ENCODE measurements at places on chromosomes 1 and 21.
A peak's percentile ranks its signal among the peaks of the same experiment; 100 is the strongest.

GRCh38 chr1:205536759-205537361, 32.4 kb downstream of the CDK18 start:
- DNase-seq = no peak

DNA sequence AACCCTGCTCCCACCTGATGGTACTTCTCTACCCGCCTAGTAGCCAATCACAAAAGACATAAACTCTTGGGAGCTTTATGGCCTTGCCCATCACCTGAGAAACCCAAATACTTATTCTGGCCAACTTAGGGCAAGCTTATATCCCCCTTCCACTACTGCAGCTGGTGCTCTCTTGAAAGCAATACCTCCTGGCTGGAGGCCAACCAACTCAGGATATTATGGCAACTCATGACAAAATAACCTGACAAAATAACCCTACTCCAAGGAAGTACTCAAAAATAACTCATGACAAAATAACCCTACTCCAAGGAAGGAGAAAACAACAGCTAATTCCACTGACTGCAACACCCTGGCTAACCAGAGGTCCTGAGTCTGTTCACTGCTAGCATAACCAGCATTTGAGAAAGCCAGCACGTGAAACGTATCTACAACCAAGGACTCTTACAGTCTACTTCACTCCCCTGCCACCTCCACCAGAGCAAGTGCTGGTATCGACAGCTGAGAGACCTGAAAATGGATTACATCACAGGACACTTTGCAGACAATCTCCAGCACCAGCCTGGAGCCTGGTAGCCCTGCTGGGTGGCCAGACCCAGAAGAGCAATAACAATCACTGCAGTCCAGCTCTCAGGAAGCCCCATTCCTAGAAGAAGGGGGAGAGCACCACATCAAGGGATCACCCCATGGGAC, 179.9 kb downstream of the COL24A1 start:
- DNase-seq = no peak

- no peak for DNase-seq
Observed at GRCh38 chr1:248886237-248886895, 19.7 kb upstream of the PGBD2 start.

DNA sequence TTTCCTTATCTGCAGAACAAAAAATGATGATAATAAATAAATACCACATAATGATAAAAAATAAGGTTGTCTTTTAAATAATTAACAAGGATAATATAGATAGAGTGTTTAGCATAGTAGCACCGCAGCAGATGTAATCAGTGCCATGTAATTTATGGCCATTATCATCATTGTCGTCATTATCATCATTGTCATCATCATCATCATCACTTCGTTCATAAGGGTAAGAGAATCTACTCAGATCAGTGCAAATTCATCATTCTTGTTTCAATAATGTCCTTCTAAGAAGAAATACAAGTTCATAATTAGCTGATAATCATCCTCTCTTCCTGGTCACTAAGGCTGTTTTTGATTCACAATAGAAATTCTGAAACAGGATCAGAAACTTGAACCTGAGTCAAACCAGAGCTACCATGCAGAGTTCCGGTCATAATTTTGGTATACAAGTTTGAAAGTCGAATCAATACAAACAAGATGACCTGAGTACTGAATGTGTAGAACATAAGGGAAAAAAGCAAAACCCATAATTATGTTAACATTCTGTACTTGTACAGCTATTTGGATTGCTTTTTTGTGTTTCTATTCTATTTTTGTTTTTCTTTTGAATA, 172.0 kb downstream of the LRRC40 start:
- no peak for DNase-seq

DNA sequence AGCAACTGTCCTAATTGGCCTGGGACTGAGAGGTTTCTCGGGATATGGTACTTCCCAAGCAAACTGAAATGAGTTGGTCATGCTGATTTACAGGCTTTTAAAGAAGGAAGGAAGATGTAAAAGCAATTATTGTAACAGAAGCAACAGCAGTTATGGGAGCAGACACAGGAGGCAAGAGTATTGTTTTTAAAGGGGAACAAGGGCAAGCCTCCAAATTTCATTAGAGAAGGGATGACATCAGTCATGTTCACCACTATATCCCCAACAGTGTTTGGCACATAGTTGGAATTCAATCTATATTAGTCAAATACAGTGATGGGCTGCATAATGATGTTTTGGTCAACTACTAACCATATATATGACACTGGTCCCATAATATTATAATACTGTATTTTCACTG, 46.0 kb upstream of the JUN start:
- no peak for DNase-seq

DNA sequence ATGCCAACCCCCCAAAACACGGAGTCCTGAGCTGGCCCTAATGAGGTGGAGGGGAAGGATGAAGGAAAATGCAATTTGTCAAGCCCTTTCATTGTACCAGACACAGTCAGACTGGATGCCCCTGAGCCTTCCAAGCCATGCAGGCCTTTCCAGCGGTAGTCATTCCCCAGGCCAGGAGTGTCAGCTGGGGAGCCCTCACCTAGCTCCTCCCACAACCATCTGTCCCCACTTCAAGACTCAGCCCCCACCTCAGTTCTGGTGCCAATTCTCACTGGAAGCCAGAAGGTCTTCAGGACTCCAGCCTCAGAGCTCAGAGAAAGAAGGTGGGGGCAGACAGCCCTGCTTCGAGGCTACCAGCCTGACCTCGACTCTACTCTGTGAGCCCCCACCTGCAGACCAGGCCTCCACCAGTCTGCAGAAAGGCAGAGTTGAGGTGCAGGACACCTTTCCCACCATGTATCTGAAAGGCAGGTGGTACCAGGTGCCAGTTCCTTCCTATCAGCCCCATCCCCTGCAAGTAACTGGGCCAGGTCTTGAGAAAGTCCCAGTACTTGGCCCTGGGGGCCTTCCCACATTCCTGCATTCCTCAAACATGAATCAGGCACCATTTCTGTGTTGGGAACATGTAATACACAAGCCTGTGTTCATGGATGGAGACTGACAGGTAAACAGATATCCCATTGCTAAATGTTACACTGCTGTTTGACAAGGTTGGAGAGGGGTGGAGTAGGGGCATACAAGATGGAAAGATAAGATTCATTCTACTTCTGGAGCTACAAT, 180.6 kb upstream of the EDN2 start:
- DNase-seq = no peak

DNA sequence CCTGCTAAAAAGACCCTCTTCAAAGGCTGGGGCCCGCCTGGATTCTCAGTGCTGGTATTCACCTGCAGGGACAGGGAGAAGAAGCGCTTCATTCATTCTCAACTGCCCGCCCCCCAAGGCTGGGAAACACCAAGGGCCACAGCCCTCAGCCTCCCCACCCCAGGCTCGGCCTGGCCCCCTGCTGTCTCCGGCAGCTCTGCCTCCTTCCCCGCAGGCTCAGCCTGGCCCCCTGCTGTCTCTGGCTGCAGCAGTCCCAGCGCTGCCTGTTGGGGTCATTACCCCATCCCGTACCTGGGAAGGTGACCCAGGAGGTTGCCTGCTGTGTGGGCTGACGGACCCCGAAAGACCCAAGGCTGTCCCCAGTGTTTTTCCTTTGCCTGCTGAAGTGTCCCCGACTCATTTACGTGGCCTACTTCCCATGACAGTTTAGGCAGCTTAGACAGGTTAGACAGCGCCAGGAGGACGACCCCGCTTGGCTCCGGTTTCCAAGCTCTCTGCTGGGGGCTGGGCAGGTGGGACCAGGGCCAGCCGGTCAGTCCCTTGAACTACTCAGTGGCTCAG, 22.9 kb upstream of the CLSTN1 start:
- DNase-seq = no peak

DNA sequence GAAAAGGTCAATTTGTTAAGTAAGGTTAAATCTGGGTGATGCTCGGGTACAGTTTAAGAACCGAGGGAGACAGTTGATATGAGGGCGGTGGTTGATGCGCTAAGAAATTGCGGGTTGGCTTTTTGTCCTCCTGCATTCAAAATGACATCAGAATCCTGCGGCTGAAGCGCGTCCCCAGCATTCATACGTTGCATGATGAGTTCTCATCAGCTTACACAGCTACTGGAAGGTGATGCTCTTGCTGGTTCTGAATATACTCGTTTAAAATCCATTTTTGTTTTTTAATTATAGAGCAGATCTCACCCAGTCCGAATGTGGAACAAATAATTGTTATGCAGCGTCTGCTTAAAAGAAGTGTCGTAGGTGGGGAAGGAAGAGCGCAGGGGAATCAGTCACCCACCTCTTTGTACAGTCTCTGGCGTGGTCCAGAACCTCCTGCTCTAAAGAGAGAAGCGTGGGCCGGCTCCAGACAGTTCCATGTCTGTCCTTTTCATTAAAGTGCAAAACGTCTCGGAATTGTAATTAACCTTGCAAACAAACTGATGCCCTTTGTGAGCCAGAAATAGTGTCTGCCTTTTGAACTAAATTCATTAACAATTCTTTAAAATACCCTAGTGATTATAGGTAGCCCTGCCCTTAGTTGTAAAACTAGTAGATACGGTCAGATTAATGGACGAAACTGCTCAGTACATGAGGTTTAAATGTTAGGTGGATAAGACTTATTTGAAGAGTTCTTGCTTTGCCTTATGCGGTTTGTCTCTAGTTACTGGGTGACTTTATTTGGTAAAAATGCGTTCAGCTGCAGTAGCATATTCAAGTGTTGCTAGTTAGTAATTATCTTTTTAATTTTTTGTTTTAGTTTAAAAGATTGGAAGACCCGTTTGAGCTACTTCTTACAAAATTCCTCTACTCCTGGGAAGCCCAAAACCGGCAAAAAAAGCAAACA, 741 bp downstream of the RGS2 start:
- DNase-seq = peak; percentile 35

DNA sequence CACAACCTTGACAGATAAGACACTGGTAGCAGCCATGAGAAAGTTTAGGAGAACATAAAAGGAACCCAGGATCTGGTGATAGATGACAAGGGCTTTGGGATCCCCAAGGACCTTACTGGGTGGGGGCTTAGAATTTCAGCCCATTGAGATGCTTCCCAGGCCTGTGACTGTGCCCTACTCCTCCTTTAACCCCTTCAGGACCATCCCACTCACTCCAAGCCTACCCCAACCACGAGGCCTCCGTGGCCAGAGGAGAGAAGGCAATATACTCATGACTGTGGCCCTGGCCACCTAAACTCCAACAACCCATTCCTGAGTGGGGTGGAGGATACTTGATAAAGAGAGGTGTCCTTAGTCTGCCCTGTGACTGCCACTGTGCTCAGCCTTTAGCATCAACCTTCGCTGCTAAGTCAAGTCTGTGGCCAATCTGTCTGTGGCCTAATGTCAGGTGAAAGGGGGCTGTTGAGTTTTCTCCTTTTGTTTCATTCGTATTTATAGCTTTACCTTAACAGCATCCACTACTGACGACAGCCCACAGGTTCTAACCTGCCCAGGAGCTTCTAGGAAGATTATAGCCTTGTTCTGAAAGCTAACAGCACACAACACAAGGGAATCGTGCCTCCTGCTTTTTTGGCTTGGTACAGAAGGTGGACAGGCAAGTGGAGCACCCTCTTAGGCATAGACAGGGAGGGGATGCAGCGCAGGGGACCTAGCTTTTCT, 16.9 kb upstream of the BCAR3 start:
- DNase-seq = no peak

DNA sequence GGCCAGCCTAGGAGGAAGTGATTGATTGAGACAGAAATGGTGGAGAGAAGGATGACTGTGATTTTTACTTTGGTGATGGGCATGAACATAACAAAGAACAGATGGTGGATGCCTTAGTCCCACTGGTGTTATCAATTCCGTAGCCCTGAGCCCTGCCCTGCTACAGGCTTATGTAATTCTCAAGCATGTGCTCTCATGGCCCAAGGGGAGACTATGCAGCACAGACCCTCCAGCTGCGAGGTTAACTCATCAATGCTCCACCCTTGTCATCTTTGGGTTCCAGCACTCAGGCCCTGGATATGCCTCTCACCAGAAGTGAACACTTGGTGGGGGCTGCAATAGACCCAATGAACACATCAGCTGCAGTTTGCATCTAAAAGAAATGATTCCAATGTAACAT, 62.7 kb upstream of the LRRC8D start:
- DNase-seq = no peak

DNA sequence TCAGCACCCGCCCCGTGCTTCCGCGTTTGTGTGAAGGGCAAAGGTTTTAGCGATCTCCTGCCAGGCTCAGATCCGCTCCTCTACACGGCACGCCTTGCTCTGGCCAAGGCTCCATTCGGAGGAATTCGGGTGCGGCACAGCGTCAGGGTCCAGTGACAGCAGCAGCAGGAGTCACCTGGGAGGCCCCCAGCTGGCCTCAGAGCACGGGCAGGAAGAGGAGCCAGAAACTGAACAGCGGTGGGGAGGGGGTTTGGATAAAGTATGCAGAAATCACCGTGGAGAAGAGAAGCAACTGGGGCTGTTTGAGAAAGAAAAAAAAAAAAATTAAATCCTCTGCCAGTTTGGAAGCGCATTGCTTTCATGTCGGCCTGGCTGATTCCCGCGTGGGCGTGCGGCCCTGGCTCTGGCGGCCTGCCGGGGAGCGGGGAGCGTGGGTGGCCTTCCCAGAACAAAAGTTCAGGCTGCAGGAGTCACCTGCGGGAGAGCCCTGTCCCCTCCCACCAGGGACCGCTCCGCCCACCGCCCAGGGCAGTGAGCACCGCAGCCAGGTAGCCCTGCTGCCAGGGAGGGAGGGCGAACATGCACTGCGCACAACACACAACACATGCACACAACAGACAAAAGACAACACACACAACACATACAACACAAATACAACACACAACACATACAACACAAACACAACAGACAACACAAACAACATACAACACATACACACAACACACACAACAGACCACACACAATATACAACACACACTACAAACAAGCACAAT, 107.6 kb downstream of the ETS2 start:
- no peak for DNase-seq

- no peak for DNase-seq
Observed at GRCh38 chr1:183058851-183059502, 35.8 kb downstream of the LAMC1 start.

DNA sequence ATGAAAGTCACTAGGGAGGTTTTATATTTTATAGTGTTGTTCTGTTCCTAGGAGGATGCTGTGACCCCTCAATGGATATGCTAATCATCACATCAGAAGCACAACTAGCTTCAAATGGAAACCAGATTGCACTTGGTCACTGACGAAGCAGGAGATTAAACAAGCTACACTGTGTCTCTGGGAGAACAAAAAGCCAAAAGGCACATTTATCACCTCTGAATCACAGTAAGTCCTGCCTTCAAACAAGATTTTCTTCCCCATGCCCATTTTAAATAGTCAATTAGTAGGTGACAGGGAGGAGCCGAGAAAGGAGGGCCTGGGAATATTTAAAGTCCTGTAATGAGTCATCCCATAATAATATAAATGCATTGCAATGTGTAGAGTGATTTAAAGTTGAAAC, 38.1 kb downstream of the RGS2 start:
- no peak for DNase-seq
